ENCODE measurements at places on chromosomes 2 and 18.

DNA sequence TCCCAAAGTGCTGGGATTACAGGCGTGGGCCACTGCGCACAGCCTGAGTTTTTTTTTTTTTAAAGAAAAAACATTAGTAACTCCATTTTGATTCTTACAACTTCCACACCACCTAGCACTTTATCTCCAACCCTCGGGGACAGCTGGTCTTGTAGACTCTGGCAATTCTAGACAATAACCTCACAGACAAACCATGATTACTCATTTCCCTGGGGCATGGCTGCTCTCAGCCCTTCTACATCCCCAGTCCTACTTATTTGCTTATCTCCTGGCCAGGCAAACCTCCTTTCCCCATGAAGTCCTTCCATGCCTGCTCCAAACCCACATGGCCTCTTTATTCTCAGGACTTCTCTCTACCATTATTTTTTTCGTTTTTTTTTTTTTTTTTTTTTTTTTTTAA, 91.1 kb downstream of the ACTR3 start:
- no peak for DNase-seq

- DNase-seq = no peak
Measured at GRCh38 chr2:200964498-200964897, 1.0 kb upstream of the ORC2 start.

DNA sequence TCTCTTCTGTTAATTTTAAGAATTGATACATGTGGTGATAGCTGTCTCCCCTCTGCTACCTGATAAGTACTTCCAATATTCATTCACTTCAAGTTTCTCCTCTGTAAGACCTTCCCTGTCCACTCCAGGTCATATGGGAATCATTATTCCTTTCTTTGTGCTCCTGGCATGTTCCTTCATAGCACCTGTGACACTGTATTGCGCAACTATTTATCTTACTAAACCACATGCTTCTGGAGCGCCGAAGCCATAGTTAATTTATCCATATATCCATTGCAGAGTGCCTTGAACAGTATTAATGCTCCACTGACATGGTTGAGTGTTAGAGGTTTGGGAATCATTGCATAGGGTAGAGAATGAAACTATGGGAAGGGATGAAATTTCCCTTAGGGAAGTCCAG, 7.9 kb upstream of the PRKD3 start:
- no peak for DNase-seq

GRCh38 chr2:196719110-196719872, 79.8 kb downstream of the CCDC150 start:
- DNase-seq = peak; percentile 48

Measured in left hindlimb (tissue), 1 donor.